Lower lobe of right lung (tissue), 2 donors: ENCODE measurements at places on chromosomes 11 and 22. TPM values are rescaled to one million over a fixed set of nuclear protein-coding genes. Genes with fewer than 3 reads are reported as not detected.

Gene WT1
- 1.2 TPM for total RNA-seq

Gene BRD1
- total RNA-seq, result 37.4 TPM

DNA sequence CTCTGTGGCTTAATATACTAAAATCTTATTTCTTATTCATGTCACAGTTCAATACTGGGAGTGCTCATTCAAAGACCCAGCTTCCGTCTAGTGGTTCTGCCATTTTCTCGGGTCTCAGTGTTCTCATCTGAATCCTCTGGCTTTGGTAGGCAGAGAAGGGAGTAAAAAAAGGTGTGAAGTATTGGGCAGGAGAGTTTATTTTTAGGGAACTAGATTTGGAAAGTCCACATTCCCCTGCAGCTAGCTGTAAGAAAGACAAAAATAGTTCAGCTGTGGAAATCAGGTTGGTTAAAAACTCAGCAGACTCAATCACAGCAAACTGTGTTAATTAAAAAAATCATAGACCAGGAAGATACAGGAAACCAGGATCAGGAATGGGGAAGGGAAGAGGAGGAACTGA is 4.1 kb upstream of the LYVE1 start:
- DNase-seq, result no peak

Gene TMEM134
- total RNA-seq, result 49.1 TPM

DNA sequence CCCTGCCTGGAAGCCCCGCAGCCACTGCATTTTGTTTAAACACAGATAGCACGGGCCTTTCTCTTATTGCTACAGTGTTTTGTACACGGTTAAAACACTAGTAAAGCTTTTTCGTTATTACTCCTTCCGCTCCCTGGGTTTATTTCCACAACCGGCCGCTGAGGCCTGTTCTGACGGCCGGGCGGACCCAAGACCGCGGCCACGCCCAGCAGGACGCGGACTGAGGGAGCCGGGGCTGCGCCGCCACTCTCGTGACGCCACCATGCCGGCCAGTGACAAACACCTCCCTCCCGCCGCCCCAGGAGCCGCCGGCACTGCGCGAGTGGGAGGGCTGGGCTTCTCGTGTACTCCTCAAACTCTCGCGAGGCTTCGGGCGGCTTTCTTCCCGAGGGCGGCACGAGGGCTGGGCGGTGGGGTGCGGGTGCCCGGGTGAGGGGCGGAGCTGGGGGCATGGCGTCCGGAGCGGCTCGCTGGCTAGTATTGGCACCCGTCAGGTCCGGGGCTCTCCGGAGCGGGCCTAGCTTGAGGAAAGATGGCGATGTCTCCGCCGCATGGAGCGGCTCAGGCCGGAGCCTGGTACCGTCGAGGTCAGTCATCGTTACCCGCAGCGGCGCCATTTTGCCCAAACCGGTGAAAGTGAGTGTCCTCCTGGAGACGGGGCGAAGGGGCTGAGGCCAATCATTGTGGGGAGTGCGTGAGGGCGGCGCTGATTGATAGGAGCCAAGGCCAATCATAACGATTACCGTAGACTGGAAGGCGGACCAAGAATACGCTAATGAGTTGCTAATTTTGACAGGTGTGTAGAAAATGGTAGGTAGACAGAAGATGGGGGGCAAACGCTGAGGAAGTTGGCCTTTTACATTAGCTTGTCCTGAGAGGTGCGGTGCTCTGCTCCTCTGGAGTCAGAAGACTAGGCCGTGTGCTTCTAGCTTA is at the start of gene SMDT1:
TSS of gene SMDT1 (plus strand) at position 382 of the 933 bp plus-strand sequence. CDS start at position 451, 69 bp downstream.
- peak; percentile 100 for DNase-seq

DNA sequence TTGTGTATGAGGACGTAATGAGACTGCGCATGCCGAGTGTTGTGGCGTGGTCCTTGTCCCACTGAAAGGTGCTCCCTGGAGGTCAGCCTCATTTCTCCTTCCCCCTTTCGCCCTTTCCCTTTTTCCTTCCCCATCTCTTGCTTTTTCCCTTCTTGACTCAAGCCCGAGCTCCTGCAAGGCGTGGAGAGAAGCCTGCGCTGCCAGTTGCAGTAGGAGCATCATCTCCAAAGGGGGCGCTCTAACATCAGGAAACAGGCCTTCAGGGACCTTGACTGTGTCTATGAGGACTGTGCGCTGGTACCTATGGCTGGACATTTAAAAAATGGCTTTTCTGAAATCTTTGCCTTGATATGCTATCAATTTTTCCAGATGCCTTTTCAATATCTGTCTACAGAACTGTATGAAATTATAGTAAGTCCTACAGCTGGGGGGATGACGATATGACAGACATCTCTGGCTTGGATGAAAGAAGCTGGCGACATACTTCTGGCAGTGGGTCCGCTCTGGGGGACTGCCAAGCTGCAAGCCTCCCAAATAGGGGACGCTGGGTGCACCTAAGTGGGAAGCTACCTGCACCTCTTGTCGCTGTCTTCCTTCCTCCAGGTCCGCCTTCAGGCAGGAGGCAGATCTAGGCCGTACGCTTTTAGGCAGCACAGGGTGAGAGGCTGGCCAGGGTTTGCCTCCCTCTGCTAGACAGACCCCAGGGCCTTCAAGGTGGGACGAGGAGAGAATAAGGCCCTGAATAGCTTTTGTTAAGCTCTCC is 96.5 kb downstream of the NXPE2 start:
- no peak for DNase-seq

GRCh38 chr22:47592791-47593190 is 830.3 kb downstream of the TBC1D22A start:
- DNase-seq, result no peak

GRCh38 chr11:64086258-64087123 is 50.8 kb downstream of the FLRT1 start:
- no peak for DNase-seq

Gene KCNQ1OT1
- total RNA-seq, result 1.6 TPM

Gene OR8D4
- total RNA-seq, result not detected

DNA sequence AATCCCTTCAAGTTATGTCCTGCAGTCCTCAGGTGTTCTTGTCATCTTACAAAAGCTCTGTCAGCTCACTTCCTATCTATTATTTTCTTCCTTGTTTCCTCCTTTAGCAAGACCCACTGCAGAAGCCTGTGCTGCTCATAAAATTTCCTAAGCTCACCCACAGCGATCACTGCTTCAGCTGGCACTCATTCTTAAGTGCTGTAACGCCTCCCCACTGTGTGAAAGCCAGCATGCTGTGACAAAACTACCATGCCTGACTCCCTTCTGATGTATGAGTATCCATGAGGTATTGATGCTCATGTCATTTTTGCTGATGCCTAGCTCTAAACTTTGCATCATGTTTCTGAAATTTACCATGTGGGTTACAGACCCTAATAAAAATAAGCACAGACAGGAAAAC is 41.5 kb upstream of the CNTN5 start:
- DNase-seq, result no peak

GRCh38 chr22:35437049-35437448 is 37.1 kb downstream of the MCM5 start:
- DNase-seq, result no peak

DNA sequence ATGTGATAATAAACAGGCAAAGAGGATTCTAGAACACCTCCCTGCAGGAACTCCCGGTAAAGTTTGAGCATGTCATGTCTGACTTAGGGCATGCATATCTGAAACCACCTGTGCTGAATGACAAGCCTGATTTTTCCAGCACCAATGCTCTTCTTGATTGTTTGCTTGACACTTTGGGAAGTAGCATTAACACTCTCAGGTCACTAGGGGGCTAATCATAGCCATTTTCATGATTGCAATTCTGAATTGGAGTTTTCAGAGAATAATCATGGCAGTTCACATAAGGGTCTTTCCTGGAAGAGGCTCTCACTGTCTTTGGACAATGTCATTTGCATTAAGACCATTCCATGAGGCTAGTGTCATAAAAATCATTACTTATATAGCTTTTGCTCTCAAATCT is 234.4 kb upstream of the MTNR1B start:
- DNase-seq, result no peak

Gene PARVG
- 96.2 TPM for total RNA-seq

Gene CCDC87
- 0.50 TPM for total RNA-seq

DNA sequence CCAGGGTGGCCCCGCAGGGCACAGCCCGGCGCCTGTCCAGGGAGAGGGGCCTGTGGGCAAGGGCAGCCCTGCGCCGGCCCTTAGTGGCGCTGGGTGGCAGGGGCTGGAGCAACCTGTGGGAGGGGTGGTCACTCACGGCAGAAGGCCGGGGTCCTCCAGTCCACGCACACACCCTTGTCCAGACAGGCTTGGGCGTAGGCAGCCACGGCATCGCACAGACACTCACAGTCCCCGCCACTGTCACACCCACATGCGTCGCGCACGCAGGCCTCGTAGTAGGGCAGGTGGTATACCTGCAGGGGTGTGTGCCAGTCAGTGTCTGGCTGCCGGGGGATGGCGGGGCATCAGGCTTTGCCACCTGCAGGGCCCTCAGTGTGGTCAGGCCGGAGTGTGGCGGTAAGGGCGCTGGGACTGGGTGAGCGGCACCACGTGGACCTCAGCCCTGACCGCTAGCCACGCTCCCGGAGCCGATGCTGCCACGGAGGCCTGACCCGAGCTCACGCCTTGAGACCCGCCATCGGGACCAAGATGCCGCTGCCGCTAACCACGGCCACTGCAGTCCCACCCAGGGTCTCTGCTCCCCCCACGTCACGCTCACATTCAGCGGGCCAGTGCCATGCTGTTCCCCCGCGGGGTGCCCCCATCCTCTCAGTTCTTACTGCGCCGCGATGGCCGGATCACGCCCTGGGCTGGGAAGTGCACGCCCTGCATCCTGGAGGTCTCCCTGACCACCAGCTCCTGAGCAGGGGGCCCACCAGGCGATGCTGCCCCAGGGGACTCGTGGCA is 12.5 kb downstream of the MUC6 start:
- no peak for DNase-seq

DNA sequence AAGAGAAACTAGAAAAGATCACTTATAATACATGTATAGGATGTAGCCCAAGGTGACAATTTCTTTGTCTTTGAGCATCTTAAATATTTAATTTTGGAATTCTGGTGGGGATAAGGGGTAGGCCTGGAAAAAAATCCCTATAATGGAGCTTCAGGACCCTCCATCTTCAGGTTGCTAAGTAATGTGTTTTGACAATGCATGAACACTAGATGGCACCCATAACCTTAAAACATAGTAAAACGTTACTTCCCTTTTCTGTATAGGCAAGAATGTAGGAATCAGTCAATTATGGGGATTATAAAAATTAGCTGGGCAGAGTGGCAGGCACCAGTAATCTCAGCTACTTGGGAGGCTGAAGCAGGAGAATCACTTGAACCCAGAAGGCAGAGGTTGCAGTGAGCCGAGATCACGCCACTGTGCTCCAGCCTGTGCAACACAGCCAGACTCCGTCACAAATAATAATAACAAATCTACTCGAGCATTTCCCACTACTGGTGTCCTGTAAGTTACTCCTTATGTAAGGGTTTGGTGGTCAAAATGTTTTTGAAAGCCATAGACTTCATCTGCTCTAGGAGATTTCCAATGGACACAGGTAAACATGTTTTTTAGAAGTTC is 541.9 kb upstream of the CCDC90B start:
- no peak for DNase-seq

DNA sequence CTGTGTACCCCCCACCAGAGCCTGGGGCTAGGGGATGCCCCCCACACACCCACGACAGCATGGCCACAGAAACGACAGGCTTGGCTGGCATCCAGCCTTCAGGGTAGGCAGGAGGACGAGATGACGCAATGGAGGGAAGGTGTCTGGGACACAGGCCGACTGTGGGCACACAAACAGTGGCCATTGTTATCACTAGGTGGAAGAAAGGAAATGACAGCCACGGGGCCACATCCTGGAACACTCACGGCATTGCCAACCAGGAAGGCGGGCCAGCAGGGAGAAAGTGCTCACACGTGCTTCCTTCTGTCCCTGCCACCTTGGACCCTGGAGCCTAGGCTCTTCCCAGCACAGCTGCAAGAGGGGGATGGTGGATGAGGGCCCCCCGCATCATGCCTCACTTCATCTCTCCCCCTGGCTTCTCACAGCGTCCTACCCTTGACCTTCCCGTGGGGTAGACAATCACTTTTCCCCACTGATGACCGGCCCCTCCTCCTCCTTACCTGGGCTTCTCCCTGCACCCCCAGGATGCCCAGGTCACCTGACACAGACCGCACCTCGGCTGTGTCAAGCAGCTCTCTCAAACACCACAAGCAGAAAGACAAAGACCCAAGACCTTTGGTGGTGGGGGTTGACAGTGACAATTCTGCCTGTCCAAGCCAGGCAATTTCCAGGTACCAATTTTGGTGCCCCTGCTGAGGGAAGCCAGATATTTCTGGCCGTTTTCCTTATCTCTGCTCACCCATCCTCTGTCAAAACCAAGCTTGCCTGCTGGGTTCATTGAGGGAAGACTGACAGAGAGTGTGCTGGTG is 8.6 kb downstream of the PLA2G6 start:
- DNase-seq, result peak; percentile 70

GRCh38 chr22:40270748-40271373 is 75.4 kb upstream of the ADSL start:
- DNase-seq, result no peak
